ENCODE measurements at places on chromosomes 3 and 15. TPM values are rescaled to one million over a fixed set of nuclear protein-coding genes. Genes with fewer than 3 reads are reported as not detected.
A peak's percentile ranks its signal among the peaks of the same experiment; 100 is the strongest.

- peak; percentile 59 for DNase-seq
Observed at GRCh38 chr3:33439546-33440327, 468 bp downstream of the UBP1 start.

DNA sequence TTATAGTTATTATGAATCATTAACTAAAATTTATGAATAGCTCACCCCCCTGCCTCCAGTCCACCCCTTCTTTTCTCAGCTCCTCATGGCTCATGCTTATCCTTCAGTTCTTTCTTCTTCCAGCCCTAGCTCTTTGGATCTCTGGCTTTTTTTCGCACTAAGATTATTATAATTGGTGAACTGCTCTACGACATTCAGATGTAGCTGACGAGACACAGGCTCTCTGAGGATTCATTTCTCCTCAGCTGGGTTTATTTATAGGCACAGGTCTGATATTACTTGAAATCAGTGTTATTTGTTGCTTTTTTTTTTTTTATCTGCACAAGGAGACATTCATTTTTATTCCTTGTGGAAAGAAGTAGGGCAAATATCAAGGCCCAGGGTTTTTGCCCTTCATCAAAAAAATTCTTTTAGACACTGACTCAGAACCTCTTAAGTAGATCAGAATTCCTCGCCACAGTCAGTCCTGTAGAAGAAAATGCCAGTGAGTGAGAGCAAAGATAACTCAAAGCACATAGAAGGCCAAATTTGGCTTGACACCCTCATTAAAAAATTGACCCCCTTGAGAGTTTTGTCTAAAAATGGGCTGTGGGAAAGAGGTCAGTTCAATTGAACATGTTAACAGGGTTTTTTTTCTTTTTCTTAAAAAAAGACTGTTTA lies 106.6 kb downstream of the MYH15 start:
- DNase-seq: no peak

DNA sequence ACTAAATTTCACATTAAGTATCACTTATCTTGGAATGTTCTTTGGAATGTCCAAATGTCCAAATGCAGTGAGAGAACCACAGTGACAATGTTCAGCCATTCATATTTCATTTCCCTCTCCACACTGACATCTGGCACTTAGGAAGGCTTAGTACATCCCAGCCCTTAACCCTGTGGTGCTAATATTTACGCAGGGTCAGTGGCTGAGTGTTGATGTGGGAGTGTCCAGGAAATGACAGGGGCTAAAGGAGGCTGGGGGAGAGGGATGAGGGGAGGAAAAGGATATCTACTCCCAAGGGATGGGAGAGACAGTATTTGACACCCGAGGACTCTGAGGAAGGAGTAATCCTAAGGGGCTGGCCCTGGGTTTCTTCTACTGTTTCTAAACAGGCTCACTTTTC lies 14.1 kb upstream of the CCR4 start:
- no peak for DNase-seq

- no peak for DNase-seq
Observed at GRCh38 chr15:41922353-41922752, 28.5 kb upstream of the SPTBN5 start.

DNA sequence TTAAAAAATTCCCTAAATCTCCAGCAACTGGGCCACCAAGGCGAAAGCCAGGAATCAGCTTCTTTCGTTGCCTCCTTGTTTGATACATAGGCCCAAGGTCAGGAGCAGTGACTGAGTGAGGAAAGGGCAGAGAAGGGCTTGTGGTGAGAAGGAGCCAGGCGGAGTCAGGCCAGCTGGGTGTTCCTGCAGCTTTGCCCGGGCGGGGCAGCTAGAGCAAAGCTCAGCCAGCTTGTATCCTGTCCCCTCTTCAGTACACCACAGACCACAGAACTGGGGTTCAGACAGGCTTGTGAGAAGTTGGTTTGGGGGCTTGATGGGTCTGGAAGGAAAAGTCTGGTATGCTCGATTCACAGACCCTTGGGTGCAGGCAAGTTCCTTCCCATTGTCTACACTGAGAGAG lies 52.6 kb downstream of the CCK start:
- DNase-seq: peak; percentile 62

DNA sequence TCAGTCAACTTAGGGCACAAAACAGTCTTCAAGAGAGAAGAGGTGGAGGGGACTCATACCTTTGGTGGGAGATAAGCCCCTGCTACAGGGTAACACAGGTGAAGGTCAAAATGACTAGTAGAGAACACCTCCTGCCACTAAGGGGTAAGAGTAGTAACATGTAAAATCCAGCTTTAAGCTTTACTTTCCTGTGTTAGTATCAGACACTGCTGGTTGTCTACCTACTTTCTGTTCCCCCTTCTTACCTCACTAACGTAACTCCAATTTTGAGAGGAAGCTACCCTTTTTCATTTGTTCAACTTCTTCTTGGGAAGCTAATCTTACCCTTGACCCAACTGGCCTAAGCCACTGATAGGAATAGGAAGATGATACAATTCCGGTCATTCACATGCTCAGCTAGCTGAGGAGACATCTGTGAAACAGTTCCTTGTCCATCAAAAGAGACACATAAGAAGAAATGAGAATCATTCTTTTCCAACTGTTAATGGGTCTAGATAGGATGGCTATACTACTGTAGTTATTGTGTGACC lies 826.8 kb upstream of the CFAP20DC start:
- no peak for DNase-seq

- DNase-seq: no peak
Observed at GRCh38 chr3:7266551-7266950, 405.6 kb downstream of the GRM7 start.

DNA sequence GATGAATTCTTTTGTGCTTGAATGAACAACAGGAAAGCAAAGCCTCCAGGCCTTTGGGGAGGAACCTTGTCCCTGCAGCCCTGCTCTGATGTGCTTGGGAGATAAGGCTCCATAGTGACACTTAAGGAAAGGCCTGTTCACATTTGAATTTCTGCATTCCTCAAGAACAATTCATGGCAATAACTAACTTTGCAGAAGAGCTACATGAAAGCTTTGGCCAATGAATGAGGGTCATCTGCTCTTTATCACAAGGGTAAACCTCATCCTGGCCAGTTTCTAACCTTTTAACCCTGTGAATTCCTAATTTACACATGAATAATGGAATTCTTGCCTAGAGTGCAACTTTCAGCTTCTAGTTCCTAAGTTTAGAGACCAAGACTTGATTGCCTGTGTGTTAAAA lies 5.6 kb downstream of the PRTG start:
- no peak for DNase-seq

DNA sequence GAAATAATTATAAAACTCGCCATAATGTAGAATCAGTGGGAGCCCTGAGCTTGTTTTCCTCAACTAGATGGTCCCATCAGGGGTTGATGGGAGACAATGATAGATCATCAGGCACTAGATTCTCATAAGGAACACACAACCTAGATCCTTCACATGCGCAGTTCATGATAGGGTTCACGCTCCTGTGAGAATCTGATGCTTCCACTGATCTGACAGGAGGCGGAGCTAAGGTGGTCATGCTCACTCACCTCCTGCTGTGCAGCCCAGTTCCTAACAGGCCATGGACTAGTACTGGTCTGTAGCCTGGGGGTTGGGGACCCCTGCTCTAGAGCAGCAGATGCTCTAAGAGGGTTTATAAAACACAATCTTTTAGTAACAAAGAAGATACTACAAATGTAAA lies 183.6 kb downstream of the ANXA2 start:
- DNase-seq: no peak

DNA sequence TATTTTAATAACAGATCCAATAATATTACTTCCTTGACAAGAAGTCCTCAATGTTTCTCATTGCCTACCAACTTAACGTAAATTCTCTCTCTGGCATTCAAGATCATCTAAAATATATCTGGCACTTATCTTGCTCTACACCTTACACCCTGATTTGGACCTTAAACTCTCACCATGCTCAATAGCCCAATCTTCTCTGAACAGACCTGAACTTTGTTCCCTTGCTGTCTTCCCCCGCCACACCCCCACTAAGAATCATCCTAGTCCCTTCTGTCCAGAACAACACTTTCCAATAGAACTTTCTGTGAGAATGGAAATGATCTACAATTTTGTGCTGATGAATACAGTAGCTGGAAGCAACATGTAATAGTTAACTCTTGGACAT lies 44.9 kb downstream of the P2RY1 start:
- no peak for DNase-seq

DNA sequence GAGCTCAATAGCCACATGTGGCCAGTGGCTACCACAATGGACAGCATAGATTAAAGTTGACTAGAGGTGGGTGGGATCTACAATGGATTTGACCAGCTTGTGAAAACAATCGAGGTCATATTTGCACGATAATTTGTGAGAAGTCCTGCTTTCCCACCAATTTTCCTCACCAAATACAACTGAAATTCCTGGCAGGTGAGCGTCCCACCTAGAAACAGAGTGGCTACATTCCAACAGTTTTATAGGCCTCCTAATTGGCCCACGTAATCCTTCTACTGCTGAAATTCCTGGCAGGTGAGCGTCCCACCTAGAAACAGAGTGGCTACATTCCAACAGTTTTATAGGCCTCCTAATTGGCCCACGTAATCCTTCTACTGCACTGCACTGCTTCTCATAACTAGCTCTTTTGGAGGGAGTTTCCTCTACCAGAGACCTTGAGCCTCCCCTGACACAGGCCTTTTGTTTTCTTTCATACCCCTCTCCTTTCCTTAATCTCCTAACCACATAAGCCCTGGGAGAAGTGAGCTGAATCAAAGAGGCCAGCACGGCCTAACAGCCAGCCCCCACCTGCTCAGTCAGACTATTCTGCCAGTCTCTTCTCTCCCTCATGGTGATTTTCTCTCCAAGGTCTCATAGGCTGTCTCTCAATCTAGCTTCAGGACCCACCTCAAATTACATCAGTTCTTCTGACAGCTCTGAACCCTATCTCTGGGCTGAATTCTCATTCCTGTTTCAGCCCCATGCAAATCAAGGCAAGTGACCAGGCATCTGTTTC lies 80.2 kb downstream of the BFSP2 start:
- no peak for DNase-seq

DNA sequence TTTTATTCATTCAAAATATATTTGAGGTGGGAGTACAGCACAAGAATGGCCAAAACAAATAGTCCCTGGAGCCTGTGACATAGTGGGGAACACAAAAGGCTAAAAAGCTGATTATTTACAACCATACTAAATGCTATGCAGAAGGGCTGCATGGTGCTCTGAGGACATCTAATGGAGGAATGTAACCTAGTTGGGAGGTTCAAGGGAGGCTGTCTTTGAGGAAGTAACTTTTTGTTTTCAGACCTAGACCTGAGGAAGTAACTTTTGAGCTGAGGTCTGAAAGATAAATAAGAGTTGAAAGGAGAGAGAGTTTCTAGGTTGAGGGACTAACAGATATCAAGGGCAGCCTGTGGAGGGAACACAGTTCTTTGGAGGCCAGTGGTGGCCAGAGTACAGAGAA lies 34.8 kb upstream of the RASA2 start:
- peak; percentile 62 for DNase-seq

DNA sequence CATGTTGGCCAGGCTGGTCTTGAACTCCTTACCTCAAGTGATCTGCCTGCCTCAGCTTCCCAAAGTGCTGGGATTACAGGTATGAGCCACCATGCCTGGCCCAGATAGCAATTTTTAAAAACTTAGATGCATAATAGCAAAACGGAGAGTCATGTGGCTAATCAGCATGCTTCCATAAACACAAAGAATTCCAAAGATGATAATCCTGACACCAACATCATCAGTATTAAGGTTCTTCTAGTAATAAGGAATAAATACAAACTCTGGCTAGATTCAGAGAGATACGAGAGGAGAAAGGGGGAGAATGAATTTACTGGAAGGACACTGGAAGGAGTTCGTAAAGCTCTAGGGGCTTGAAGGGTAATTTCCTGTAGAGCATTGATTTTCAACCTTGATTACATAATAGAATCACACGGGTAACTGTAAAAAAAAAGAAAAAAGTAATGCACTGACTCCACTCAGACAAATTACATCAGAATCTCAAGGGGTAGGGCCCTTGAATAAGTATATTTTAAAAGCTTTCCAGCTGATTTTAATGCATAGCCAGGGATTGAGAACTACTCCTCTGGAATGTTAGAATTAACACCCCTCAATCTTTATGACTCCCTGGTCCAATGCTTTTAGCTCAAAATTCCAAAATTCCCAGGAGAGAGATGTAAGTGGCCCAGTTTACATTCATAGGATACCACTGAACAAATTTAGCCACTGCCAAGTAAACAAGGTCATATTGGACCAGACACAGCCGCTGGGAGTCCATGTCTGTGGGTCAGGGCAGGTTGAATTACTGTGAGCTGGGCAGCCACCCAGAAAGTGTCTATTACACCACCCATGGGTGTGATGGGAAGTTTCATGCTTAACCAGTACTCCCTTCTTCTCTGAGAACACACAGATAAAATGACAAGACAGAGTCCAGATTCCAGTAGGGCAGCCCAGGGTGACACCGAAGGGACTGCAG lies 243.9 kb downstream of the TBL1XR1 start:
- DNase-seq: peak; percentile 57

DNA sequence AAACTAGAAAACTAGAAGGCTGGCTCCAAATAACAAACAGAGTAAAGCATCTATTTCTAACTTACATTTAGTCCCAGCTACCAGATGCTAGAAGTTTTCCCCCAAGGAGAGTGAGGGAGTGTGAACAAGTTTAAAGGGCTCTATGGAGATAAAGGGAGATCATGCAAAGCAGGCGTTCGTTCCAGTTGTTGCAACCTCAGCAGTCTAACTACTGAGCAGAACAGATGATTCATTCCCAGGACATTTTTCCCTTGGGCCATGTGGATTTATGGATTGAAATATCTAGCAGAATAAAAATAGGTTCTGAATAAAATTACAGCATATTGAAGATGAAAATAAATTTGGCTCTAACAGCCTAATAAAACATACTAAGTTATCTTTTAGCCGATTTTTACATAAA lies 154.8 kb upstream of the TTC14 start:
- DNase-seq: no peak

DNA sequence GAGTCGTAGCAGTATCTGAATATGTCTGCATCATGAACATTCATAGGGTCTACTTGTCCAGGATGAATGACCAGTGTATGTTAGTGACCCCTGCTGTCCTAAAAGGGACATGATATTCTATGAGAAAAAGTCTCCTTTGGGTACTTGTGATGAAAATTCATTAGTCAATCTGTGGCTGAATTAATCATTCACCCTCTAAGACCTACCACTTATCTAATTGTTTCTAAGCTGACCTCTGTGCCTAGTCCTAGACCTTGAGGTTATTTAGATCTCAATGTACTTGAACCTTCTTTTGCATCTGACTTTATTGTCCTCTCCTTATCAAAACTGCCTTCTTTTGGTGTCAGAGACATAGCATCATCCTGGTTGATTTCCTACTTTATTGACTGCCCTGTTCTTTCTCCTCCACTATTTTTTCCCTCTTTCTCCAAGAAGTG lies 799.3 kb downstream of the DIPK2A start:
- no peak for DNase-seq

GRCh38 chr3:68142441-68142840 lies 488.0 kb upstream of the SUCLG2 start:
- DNase-seq: no peak

- DNase-seq: no peak
Observed at GRCh38 chr15:20349774-20350498, 191.7 kb downstream of the GOLGA6L6 start.

GRCh38 chr3:183464480-183464879 lies 36.1 kb upstream of the MCF2L2 start:
- no peak for DNase-seq

GRCh38 chr3:112579232-112579631 lies 17.4 kb downstream of the SLC35A5 start:
- no peak for DNase-seq

- peak; percentile 64 for DNase-seq
Observed at GRCh38 chr15:29570948-29571791, 251.1 kb downstream of the TJP1 start.

The GOLGA8H gene
- 8.6 TPM for polyA plus RNA-seq

The AMT gene
- 9.1 TPM for polyA plus RNA-seq

The EFCC1 gene
- polyA plus RNA-seq: 2.6 TPM

The THRB gene
- polyA plus RNA-seq: 2.0 TPM

The GOLGA6L10 gene
- 12.8 TPM for polyA plus RNA-seq

The ARL8B gene
- 60.4 TPM for polyA plus RNA-seq

The CCDC191 gene
- 14.2 TPM for polyA plus RNA-seq

The NECTIN3 gene
- 119 TPM for polyA plus RNA-seq

Measured in testis (tissue), 5 donors.